ENCODE measurements at places on chromosomes 16 and 17.

DNA sequence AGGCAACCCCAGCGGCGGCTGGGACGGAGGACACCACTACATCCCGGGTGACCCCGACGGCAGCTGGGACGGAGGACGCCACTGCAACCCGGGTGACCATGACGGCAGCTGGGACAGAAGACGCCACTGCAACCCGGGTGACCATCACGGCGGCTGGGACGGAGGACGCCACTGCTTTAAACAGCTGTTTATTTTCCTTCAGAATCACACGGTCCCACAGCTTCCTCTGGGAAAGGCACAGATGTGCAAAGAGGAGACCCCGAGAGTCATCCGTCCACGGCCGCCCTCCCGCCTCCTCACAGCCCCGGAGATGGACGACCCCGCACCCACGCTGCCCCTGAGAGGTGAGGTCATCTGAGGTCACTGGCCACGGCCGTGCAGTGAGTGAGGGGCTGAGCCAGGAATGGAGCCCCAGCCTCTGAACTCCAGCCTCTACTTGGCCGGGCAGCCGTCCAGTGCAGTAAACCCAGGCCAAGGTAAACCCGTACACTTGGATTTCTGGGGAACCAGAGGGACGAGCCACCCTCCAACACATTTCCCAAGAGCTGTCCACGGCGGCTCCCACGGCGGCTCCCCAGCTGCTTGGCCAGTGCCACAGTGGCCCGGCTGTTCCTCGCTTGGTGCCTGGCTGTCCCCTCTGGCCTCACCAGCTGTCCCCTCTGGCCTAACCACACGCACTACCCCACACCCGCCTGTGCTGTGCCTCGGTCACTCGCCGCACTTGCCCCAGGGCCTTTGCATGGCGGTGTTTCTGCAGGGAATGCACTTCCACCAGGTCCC, 43.2 kb upstream of the PABPN1L start:
- DNase-seq, result no peak

DNA sequence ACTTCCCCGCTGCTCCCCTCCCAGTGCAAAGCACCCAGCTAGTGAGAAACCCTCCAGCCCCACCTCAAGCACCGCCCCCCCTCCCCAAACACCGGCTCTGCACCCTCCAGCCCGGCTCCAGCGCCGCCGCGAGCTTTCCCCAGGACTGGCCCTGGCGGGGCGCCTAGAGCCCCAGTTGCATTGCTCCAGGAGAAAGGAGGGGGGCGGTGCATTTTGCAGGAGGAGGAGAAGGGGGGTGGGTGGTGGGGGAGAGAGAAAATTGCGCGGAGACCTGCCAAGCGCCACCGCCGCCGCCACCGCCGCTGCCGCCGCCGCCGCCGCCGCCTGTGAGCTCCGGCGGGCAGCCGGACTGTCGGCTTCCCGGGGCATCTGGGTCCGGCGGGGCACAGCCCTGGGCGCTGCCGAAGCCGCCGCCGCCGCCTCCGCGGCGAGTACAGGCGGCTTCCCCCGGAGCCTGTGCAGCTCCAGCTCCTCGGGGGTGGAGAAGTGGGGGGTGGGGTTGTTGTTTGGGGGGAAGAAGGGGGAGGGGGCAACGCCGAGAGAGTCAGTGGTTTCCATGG, 333 bp upstream of the NOG start:
- no peak for DNase-seq

DNA sequence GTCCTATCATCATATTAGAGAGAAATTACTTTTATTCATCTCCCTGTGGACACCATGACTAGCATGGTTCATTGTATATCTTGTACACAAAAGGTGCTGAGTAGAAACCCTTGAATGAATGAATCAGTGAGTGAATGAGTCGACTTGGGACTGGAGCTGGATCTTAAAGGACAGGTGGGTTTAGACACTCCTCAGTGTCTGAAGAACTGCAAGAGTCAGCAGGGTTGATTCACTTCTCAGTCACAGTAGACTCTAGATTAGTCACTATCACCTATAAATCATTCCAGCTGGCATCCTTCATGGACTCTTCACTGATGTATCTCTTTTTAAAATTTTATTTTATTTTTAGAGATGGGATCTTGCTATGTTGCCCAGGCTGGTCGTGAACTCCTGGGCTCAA, 30.1 kb upstream of the PMFBP1 start:
- DNase-seq, result no peak

GRCh38 chr16:75806487-75806886, 80.2 kb upstream of the CPHXL start:
- no peak for DNase-seq

DNA sequence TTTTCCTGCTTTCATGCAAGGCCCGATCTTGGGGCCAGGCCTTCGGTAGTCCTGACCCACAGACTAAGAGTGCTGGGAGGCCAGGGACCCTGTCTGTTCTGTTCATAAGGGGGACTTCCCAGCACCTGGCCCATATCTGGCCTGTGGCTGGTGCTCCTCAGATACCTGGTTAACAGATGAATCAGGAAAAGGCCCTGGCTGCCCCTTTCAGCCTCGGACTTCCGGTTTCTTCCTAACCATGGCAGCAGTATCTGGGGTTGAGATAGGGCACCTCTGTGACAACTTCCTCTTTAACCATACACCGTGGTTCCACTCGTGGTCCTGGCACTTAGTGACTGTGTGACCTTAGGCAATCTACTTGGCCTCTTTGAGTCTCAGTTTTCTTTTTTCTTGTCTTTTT, 18.4 kb downstream of the PLCG2 start:
- DNase-seq, result no peak

DNA sequence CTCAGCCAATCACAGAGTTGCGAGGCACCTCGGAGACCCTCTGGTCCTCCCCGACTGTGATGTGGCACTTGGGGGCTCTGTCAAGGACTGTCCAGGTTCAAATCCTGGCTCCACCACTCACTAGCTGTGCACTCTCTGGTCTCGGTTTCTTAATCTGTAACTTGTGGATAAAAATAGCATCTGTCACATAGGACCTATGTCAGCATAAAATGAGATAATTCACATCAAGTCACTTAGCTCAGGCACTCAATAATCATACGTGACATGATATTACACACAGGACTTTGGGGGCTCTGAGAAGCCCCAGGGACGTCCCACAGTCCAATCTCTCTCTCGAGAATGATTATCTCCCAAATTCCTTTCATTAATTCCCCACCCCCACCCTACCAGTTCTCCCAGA, 166.4 kb downstream of the COPRS start:
- no peak for DNase-seq

- no peak for DNase-seq
Observed at GRCh38 chr17:6040504-6040903, 29.7 kb upstream of the WSCD1 start.

- no peak for DNase-seq
Observed at GRCh38 chr17:14434506-14434905, 133.6 kb downstream of the HS3ST3B1 start.

DNA sequence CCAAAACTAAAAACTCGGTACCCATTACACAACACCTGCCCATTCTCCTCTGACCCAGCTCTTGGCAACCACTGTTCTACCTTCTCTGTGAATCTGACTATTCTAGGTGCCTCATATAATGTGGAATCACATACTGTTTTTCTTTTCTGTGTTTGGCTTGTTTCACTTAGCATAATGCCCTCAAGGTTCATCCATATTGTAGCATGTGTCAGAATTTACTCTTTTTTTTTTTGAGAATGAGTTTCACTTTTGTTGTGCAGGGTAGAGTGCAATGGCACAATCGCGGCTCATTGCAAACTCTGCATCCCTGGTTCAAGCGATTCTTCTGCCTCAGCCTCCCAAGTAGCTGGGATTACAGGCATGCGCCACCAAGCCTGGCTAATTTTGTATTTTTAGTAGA, 59.5 kb upstream of the RBL2 start:
- no peak for DNase-seq

DNA sequence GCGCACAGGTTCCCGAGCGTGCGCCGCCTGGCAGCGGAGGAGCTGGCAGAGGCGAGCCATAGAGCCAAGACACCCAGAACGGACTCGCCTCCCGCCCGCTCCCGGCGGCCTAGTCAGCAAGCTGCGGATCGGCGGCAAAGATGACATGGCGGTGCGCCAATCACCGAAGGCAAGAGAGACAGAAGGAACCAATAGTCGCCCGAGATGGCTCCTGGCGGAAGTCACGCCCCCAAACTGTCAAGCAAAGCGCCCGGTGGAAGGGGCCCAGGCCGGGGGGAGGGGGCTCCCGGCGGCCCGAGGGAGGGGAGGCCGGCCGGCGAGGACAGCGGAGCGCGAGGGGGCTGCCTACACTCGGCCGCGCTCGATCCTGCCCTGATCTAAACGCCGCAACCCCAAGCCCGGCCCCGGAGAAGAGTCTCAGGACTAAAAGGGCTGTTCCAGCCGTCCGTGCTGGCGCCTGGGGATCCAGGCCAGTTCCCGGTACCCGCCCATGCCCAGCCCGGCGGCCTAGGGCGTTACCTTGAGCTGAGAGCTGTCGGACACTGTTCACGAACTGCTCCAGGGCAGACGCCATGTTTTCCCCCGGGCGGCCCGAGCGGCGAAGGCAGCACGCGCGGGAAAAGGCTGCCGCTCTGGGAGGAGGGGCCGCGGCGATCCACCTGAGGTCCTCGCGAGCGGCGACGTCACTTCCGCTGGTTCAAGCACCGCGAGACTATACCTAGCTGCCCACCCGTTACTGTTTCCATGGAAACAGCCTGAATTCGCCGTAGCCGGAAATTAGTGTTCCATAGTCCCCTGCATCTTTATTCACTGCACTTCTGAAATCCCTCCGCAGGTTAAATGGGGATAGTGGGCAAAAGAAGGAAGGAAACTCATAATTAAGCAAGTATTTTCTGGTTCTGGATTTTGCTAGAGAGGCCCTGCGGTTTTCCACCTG, at the start of gene COPS3:
TSS of gene COPS3 (minus strand) at position 634 of the 937 bp plus-strand sequence. CDS start at position 574, 60 bp downstream.
- DNase-seq, result peak; percentile 97

- DNase-seq, result no peak
Observed at GRCh38 chr17:34051046-34051445, 204.0 kb upstream of the CCL2 start.

GRCh38 chr17:17512866-17513265, 16.7 kb upstream of the RASD1 start:
- DNase-seq, result no peak

DNA sequence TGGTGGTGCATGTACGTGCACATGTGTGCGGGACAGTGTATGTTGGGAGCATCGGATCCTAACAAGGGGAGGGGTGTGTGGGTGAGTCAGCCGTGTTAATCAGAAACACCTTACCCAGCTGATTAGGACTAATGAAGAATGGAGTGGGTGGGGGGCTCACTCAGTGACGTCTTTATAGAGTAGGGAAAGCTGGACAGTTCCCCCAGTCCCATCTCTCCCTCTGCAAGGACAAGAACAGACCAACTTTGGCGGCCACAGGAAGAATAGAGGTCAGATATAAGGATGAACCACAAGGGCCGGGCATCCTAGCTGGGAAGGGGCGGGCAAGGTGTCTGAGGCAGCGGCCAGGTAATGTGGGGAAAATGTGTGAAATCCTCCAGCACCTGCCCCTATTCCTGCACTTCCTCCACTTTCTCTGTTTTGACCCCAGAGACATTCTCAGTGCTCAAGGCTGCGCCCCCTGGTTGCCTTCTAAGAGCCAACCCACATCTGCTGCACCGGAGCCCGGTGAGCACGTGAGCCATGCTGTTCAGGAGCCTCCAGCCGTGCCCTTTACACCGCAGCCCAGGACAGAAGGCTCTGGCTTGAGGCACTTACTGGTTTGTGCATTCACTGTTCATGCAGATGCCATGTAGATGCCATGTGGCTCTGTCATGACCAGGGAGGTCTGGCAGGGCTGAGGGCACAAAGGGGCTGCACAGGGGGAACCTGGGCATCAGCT, 18.9 kb upstream of the TBX21 start:
- peak; percentile 31 for DNase-seq

All from ELF-1 (cell line).